Activated CD4-positive, alpha-beta T cell treated with anti-CD3 and anti-CD28 coated beads, Interleukin-2, Interleukin-4, amounts not matched to agents 100 ng/mL and 50 ng/mL, durations not matched to agents 16 hours and 8 hours (primary cell): ENCODE measurements at places on chromosomes 2 and 18.

DNA sequence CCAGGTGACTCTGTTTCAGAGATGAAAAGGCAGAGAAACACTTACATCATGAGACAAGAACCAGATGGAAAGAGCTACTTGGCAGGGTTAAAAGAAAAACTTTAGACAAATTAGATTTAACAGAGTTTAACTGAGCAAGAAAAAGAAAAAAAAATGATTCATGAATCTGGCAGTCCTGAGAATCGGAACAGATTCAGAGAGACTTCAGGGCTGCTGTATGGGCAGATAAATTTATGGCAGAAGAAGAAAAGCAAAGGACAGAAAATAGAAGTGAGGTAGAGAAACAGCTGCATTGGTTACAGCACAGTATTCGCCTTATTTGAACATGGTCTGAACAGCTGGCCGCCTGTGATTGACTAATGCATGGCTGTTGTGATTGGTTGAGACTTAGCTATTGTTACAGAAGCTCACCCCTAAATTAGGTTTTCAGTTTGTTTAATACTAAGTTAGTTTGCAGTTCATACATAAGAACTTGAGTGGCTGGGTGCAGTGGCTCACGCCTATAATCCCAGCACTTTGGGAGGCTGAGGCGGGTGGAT is 43.0 kb upstream of the RHOB start:
- DNase-seq, result no peak

DNA sequence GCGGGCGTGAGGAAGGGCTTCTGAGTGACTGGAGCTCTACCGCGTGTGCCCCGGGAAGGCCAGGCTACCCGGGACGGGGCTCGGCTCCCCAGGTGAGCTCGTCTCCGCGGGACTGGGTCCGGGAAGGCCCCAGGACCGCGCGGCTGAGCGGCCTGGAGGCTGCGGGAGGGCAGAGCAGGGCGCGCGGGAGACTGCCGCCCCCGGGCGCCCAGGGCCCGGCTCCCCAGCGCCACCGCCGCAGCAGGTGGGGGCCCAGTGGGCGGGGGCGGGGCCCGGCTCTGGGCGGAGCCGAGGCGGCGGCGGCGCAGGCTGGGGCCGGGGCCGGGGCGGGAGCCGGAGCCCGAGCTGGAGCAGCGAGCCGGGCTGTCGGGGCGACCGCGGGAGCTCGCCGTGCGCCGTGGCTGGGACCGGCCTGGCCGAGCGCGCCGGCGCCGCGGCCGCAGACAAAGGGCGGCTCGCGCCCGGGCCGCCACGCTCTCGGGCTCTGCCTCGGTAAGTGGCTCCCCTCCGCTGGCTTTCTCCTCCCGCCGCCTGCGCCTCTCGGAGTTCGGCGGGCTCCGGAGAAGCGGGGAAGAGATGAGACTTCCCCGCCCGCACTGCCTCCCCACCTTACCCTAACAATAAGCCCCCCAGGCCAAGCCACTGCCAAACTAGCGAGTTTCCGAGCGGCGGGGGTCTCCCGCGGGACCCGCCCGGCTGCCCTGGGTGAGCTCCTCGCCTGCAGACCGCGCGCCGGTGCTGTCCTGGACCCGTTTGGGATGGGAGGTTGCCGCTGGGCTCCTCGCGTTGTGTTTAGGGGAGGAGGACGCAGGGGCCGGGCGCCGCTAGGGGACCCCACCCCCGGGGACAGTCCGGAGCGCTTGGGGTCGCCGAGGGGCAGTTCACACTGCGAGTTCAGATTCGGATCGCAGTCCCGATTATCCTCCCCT is at the start of gene MAPK4:
Gene MAPK4 (plus strand): TSS at position 336 of the 929 bp plus-strand sequence. CDS start 103,872 bp downstream, outside the sequence.
- no peak for DNase-seq

- DNase-seq, result no peak
These were observed 22.6 kb upstream of the BCL2 start for GRCh38 chr18:63342206-63342605.

- DNase-seq, result no peak
These were observed 167.0 kb downstream of the BCL11A start for GRCh38 chr2:60386436-60386835.

DNA sequence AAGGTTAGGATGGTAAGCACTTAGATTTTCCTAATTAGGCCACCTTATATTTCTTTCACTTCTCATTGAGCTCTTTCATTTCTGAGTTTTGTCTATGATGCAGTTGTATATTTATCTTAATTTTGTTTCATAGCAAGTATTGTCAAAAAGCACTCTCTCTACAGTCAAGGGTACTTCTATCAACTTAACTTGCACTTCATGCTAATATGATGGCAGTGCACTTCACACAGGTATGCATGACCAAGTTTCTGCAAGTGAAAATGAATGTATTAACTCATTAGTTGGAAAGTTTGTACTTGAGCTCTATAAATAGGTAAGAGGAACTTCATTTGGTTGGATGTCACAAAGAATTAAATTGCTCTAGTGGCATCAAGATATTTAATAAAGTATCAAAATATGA is 51.5 kb upstream of the CDH19 start:
- no peak for DNase-seq

DNA sequence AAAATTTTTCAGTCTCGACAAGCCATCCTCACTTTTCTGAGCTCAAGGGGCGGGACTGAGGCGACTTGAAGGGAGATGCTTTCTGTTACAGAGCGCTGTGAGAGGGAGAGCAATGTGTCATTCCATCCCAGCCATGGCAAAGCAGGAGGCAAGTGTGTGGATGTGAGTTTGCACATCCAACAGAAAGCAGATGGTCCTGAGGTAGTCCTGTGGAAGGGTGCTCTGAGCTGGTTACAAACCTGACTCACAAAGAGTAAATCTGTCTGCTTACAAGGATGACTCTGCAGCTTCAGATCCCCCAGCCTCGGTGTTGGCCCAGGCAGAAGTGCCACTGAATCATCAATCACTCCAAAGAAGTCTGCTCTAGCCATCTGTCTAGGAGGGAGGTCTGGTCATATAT is 482.0 kb upstream of the DCC start:
- DNase-seq, result no peak

DNA sequence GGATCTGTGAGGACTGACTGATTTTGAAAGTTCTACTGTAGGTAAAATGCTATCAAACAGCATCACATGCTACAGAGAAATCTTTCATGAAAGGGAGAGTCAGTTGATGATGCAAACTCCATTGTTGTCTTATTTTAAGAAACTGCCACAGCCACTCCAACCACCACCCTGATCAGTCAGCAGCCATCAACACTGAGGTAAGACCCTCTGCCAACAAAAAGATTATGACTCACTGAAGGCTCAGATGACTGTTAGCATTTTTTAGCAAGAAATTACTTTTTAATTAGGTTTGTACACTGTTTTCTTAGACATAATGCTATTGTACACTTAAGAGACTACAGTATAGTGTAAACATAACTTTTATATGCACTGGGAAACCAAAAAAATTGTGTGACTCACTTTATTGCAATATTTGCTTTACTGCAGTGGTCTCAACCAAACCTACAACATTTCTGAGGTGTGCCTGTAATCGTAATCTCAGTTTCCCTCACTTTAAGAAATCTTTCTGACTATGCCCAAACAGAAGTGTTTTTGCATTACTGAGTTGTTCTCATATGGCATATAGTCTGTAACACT is 42.8 kb downstream of the METTL8 start:
- DNase-seq, result peak; percentile 83

DNA sequence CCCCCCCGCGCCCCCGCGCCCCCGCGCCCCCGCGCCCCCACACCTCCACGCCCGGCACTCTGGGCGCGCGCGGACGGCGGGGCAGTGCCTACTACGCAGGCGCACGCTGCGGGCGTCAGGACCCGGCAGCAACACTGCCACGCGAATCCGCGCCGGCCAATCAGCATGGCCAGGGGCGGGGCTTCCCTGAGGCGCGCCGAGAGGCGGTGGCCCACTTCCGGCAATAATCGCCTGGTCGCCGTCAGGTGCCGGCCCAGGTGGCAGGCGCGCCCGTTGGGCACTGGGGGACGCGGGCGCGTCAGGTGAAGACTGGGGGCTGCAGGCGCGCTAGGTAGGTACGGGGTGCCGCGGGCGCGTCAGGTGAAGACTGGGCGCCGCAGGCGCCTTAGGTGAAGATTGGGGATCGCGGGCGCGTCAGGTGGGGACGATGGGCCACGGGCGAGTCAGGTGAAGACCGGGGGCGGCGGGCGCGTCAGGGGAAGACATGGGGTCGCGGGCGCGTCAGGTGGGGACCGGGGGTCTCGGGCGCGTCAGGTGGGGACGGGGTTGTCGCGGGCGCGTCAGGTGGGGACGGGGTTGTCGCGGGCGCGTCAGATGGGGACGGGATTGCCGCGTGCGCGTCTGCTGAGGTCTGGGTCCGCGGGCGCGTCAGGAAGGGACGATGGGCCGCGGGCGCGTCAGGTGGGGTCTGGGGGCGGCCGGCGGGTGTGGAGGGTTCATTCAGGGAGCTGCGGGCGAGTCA is 219.1 kb downstream of the RTP5 start:
- DNase-seq, result peak; percentile 93

GRCh38 chr2:156077041-156077742 is 255.3 kb downstream of the NR4A2 start:
- DNase-seq, result no peak

GRCh38 chr2:105403783-105404698 is 5.2 kb upstream of the FHL2 start:
- no peak for DNase-seq

GRCh38 chr2:118112771-118113334 is 24.6 kb downstream of the INSIG2 start:
- DNase-seq, result no peak

GRCh38 chr2:217512259-217512658 is 490.5 kb downstream of the TNS1 start:
- DNase-seq, result no peak

DNA sequence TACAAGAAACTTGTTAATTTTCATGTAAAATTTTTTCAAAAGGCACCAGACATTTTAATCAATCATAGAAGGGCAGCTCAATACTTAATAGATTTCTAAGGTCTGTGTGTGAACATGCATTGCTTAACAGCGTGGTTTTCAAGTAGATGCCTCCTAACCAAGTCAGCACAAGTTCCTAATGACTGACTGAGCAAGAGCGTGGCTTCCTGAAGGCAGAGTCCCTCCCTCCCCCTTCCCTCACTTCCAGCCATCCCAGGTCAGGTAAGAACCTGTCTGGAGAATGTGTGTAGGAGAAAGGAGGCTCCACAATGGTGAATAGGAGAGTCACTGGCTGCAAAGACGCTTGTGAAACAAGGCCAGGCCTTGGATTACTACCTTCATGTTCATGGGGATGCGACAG is 33.5 kb upstream of the DAPL1 start:
- DNase-seq, result no peak

- DNase-seq, result no peak
These were observed 477.2 kb upstream of the LRRTM4 start for GRCh38 chr2:77999376-77999775.

DNA sequence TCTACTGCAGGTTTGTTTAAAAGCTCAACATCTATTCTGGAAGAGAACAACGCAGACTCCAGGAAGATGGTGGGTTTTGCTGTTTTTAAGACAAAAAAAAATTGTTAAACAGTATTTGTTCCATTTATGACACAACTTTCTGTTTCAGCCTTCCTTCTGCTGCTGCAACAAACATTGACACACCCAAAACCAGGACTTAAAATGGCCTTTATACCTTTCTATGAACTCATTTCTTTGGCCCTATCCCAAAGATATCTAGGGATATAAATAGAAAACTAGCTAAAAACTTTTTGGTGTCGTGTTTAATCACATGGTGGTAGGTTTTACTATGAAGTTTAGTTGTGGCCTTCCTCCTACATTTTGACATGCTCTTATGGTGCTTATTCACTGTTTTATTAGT is 964 bp upstream of the GALNT3 start:
- DNase-seq, result no peak

DNA sequence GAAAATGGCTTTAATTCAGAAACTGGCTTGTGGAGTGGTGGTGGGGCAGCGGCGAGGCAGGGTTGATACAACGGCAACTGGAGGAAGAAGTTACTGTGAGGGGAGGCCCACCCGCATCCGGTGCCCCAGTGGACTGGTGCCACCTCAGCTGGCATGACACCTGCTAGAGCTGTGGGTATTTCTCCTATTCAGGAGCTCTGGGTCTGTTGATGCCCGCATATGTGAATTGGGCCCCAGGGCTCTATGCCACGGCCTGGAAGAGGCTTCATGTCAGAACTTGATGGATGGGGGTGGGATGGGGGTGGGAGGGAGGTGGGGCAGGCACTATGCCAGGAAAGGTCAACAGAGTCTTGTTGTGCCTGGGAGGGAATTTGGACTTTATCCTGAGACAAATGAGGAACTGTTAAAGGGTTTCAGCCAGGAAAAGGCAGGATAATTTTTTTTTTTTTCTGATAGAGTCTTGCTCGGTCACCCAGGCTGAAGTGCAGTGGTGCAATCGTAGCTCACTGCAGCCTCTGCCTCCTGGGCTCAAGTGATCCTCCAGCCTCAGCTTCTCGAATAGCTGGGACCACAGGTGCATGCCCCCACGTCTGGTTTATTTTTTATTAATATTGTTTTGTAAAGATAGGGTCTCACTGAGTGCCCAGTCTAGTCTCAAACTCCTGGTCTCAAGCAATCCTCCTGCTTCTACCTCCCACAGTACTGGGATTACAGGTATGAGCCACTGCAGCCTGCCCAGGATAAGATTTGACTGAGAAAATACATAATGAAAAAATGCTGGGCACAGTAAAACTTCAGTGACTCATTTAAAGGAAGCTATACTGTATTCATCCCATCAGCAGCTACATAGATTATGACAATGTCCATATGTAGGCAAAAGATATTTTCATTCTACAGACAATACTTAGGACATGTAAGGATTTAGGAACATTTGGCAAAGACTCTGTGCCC is 52.6 kb downstream of the SH2D6 start:
- no peak for DNase-seq

- no peak for DNase-seq
These were observed 10.6 kb downstream of the PPP3R1 start for GRCh38 chr2:68241732-68242131.

GRCh38 chr2:85988175-85988913 is 99.6 kb upstream of the ST3GAL5 start:
- DNase-seq, result no peak

- no peak for DNase-seq
These were observed 12.3 kb upstream of the SETBP1 start for GRCh38 chr18:44668270-44668975.

DNA sequence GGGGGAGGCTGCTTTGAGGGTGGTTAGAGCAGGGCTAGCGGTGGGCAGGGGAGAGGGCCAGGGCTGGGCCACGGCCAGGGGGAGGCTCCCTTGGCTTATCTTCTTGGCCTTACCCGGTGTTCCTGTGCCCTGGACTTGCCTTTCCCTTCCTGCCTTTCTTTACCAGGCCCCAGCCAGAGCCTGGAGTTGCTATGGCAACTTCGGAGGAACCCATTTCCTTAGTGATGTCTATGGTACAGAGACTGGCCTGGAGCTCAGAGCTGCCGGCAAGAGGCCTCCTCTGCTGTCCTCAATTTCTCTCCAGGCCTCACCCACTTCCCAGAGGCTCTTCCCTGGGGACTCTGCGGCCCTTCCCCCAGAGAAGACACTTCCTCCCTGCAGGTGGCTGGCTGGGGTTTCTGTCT is 11.5 kb downstream of the SPEG start:
- no peak for DNase-seq

DNA sequence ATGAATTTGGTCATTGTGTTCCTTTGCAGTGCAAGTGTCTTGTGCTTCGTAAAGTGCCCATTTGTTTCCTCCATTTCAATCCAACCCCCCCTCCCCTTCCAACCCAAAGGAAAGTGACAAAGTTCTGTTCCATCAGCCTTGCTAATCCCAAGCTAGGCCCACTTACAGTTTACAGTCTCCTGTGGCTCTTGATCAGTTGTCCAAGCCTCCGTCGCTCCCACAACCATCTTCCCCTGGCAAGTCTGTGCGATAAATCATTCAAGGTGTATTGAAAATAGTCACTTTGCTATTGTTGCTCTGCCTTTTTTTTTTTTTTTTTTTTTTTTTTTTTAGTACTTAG is 6.5 kb downstream of the POU3F3 start:
- DNase-seq, result no peak

- DNase-seq, result no peak
These were observed 187.1 kb downstream of the DYSF start for GRCh38 chr2:71640489-71640888.

GRCh38 chr2:227386630-227387029 is 1.1 kb downstream of the SCYGR1 start:
- DNase-seq, result no peak
